Tibial nerve (tissue), 4 donors: ENCODE measurements at places on chromosomes 4 and X.

GRCh38 chr4:623914-624566 lies 1.3 kb upstream of the PDE6B start:
- no peaks in the 10 kb centered on the region for H3K27me3 ChIP-seq
- H3K4me1 ChIP-seq = no peaks in the 10 kb centered on the region
- no peak for DNase-seq
- no peak overlapping the region for H3K27ac ChIP-seq
- no peak overlapping the region for H3K4me3 ChIP-seq
- no peaks in the 10 kb centered on the region for H3K36me3 ChIP-seq

- no peak overlapping the region for H3K4me3 ChIP-seq
- DNase-seq = no peak
- H3K36me3 ChIP-seq = no peaks in the 10 kb centered on the region
- no peak overlapping the region for H3K27ac ChIP-seq
- no peaks in the 10 kb centered on the region for H3K27me3 ChIP-seq
Observed at GRCh38 chrX:150324919-150325318, 38.2 kb upstream of the MAMLD1 start.

- no peak for DNase-seq
- H3K27me3 ChIP-seq = peaks cover 17% of the 10 kb centered on the region
- H3K36me3 ChIP-seq = no peaks in the 10 kb centered on the region
- no peaks in the 10 kb centered on the region for H3K4me1 ChIP-seq
- H3K4me3 ChIP-seq = no peak overlapping the region
Observed at GRCh38 chrX:132088864-132089263, 39.0 kb downstream of the FRMD7 start.

- no peak for DNase-seq
- H3K4me1 ChIP-seq = no peaks in the 10 kb centered on the region
Observed at GRCh38 chrX:72079607-72080006, 52.1 kb downstream of the RTL5 start.

DNA sequence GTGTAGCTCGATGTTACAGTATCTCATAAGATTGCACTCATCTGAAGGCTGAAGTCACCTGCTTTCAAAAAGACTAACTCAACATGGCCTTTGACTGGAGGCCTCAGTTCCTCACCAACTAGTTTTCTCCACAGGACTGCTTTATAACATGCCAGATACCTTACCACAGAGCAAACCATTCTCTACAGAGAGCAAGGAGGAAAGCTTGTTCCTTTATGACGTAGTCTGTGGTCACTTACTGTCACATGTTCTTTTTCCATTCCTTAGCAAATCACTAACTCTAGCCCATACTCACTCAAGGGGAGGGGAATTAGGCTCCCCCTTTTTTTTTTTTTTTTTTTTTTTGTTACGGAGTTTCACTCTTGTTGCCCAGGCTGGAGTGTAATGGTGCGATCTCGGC lies 3.2 kb downstream of the THAP9 start:
- no peak overlapping the region for H3K4me3 ChIP-seq
- H3K27me3 ChIP-seq = no peaks in the 10 kb centered on the region
- no peak overlapping the region for H3K27ac ChIP-seq
- peaks cover 25% of the 10 kb centered on the region for H3K36me3 ChIP-seq
- DNase-seq = no peak

DNA sequence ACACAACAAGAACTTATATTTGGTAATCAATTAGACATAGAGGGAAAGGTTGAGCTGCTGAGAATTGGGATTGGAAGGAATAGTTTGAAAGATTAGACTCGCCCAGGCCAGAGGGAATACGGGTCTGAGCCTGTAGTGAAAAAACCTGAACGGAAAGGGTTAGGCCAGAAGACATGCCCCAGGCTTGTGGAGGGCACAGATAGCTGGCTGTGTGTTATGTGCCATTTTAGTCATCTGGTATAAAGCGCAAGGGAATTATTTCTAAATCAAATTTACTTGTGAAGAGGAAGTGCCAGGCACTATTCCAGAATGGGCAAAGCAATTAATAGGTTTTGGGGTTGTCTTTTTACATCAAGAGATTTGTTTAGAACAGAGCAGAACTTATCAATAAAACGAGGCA lies 187.5 kb upstream of the ANKRD50 start:
- DNase-seq = no peak
- H3K27ac ChIP-seq = no peak overlapping the region
- H3K36me3 ChIP-seq = no peaks in the 10 kb centered on the region
- no peaks in the 10 kb centered on the region for H3K4me1 ChIP-seq
- no peaks in the 10 kb centered on the region for H3K27me3 ChIP-seq
- H3K4me3 ChIP-seq = no peak overlapping the region

GRCh38 chrX:130418066-130418465 lies 16.3 kb downstream of the RBMX2 start:
- H3K27ac ChIP-seq = no peak overlapping the region
- no peak for DNase-seq
- H3K27me3 ChIP-seq = no peaks in the 10 kb centered on the region
- no peaks in the 10 kb centered on the region for H3K4me1 ChIP-seq

DNA sequence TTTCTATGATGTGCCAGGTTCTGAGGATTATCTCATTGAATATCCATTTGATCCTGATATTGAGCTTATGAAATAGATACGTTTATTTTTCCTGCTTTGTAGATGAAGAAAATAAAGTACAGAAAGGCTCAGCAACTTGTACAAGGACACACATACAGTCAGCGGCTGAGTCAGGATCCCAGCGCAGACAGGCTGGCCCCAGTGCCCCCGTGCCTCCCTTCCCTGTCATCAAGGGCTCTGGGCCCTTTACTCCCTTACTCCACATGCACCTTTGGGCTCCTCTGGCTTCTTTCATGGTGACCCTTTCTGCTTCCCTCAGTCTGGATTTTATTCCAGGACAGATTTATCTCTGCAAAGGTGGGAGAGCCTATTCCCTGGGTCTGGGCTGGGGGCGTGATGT lies 12.8 kb downstream of the RASL11B start:
- no peaks in the 10 kb centered on the region for H3K27me3 ChIP-seq
- no peaks in the 10 kb centered on the region for H3K36me3 ChIP-seq
- H3K4me1 ChIP-seq = no peaks in the 10 kb centered on the region
- no peak overlapping the region for H3K4me3 ChIP-seq
- DNase-seq = no peak

DNA sequence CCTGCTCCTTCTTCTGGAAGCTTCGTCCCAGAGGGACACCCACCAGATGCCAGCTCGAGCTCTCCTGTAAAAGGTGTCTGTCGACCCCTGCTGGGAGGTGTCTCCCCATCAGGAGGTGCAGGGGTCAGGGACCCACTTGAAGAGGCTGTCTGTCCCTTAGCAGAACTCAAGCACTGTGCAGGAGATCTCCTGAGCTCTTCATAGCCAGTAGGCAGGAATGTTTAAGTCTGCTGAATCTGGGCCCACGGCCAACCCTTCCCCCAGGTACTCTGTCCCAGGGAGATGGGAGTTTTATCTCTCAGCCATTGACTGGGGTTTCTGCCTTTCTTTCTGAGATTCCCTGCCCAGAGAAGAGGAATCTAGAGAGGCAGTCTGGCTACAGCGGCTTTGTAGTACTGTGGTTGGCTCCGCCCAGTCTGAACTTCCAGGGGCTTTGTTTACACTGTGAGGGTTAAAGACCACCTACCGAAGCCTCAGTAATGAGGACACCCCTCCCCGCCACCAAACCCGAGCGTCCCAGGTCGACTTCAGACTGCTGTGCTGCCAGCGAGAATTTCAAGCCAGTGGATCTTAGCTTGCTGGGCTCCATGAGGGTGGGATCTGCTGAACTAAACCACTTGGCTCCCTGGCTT lies 1383.0 kb upstream of the TENM3 start:
- no peaks in the 10 kb centered on the region for H3K36me3 ChIP-seq
- DNase-seq = no peak
- H3K27me3 ChIP-seq = no peaks in the 10 kb centered on the region
- no peak overlapping the region for H3K4me3 ChIP-seq
- H3K4me1 ChIP-seq = no peaks in the 10 kb centered on the region
- no peak overlapping the region for H3K27ac ChIP-seq

GRCh38 chr4:178056996-178057395 lies 614.8 kb upstream of the AGA start:
- no peaks in the 10 kb centered on the region for H3K4me1 ChIP-seq
- no peak overlapping the region for H3K27ac ChIP-seq
- DNase-seq = no peak
- H3K4me3 ChIP-seq = no peak overlapping the region

GRCh38 chr4:142984871-142985585 lies 138.9 kb upstream of the INPP4B start:
- no peak for DNase-seq
- H3K36me3 ChIP-seq = no peaks in the 10 kb centered on the region

DNA sequence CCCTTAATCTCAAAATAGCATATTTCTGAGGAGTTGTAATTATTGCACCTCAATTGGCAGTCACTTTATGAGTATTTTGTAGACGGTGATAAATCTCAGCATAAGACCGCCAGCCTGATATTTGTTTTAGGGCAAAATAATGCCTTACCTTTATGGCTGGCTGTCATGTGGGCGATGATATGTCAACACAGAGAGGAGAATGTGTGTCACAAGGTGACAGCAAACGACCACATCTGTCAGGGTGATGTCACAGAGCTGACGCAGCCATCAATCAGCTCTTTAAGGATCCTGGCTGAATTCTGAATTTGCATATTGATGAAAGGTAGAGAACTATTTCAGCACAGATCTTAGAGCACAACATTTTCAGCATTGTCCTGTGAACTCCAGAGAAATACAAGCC lies 209.7 kb downstream of the CEP135 start:
- H3K27me3 ChIP-seq = no peaks in the 10 kb centered on the region
- DNase-seq = no peak
- H3K36me3 ChIP-seq = no peaks in the 10 kb centered on the region
- no peak overlapping the region for H3K4me3 ChIP-seq
- no peak overlapping the region for H3K27ac ChIP-seq

- no peak overlapping the region for H3K4me3 ChIP-seq
- H3K4me1 ChIP-seq = no peaks in the 10 kb centered on the region
- H3K27me3 ChIP-seq = no peaks in the 10 kb centered on the region
- H3K36me3 ChIP-seq = no peaks in the 10 kb centered on the region
- H3K27ac ChIP-seq = no peak overlapping the region
Observed at GRCh38 chr4:10577508-10578426, 106.8 kb downstream of the CLNK start.

DNA sequence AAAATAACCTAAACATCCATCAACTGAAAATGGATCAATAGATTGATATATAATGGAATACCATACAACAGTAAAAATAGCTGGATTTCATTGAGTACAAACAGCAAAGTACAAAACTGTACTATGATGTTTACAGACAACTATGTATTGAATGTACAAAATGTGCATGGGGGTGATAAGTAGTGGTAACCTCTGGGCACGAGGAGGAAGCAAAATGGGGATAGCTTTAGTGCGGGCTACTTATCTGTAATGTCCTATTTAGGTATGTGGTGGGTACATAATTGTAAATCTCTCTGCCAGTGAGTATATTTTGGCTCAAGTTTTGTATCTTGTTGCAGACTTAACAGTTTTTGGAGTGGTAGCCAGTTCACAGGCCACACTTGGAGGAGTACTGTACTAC lies 123.6 kb downstream of the STAG2 start:
- H3K4me1 ChIP-seq = no peaks in the 10 kb centered on the region
- no peaks in the 10 kb centered on the region for H3K36me3 ChIP-seq
- H3K27me3 ChIP-seq = no peaks in the 10 kb centered on the region
- H3K4me3 ChIP-seq = no peak overlapping the region
- DNase-seq = no peak

GRCh38 chr4:82680834-82681233 lies 117.8 kb downstream of the SCD5 start:
- no peak overlapping the region for H3K27ac ChIP-seq
- no peaks in the 10 kb centered on the region for H3K4me1 ChIP-seq
- no peaks in the 10 kb centered on the region for H3K27me3 ChIP-seq
- no peak overlapping the region for H3K4me3 ChIP-seq
- DNase-seq = no peak

DNA sequence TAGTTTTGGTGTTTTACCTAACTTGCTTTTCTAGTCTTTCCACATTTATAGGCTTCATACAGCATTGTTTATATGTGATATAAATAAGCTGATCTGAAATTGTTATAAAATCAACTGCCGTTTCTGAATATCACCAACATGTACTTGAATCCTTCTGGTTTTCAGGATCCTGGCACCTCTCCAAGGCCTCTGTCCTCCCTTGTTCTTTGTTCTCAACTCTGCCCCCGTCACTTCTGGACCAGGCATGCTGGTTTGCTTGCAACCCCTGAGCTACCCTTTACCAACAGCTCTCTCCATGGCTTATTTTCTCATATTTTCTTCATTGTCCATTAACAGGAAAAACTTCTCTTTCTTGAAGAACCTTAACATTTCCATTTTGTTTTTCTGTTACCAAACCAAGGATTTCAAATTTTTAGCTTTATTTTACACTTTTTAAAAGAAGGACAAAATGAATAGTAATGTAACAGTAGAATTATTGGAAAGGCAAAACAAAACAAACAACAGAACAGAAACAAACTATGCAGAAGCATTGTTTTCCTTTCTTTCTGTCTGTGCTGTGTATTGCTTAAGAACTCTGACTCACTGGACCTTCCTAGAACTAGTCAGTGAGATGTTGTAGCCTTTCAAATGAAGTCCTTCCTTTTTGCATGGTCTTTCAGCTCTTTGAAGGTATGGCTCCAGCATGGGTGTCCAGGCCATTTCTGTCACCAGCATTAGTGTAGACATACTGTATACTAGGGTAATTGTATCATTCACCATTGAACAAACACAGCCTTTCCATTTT lies 44.8 kb downstream of the BANK1 start:
- H3K27me3 ChIP-seq = no peaks in the 10 kb centered on the region

DNA sequence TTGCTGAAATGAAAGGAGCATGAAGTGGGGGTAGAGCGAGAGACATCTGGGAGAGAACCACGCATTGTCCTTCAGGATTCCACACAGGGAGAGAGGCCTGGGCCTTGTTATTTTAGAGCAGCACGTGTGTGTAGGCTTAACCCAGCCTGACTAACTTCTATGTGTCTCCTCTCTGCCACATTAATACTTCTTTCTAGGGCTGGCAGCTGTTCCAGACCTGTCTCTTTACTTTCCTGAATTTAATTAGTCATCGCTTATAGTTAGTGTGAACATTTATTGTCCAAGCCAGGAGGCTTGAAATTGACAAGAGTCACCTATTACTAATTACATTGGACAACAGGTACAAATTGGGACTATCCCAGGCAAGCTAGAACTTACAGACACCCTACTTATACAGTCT lies 51.3 kb downstream of the SMAD1 start:
- H3K27me3 ChIP-seq = no peaks in the 10 kb centered on the region
- no peak overlapping the region for H3K4me3 ChIP-seq
- no peak overlapping the region for H3K27ac ChIP-seq
- no peaks in the 10 kb centered on the region for H3K36me3 ChIP-seq
- DNase-seq = no peak

- no peaks in the 10 kb centered on the region for H3K36me3 ChIP-seq
- no peak for DNase-seq
- no peak overlapping the region for H3K27ac ChIP-seq
Observed at GRCh38 chr4:1049591-1049905, 38.1 kb downstream of the FGFRL1 start.

- no peak overlapping the region for H3K27ac ChIP-seq
- H3K27me3 ChIP-seq = no peaks in the 10 kb centered on the region
- H3K4me1 ChIP-seq = no peaks in the 10 kb centered on the region
- H3K36me3 ChIP-seq = no peaks in the 10 kb centered on the region
Observed at GRCh38 chr4:103372002-103372558, 173.9 kb upstream of the CENPE start.

- H3K36me3 ChIP-seq = no peaks in the 10 kb centered on the region
- no peaks in the 10 kb centered on the region for H3K27me3 ChIP-seq
- no peaks in the 10 kb centered on the region for H3K4me1 ChIP-seq
- DNase-seq = no peak
- H3K4me3 ChIP-seq = no peak overlapping the region
- no peak overlapping the region for H3K27ac ChIP-seq
Observed at GRCh38 chr4:57333684-57334083, 223.5 kb upstream of the IGFBP7 start.
